ENCODE measurements at places on chromosomes 3 and 15.

- no peak for DNase-seq
These were observed 9.4 kb upstream of the ANPEP start for GRCh38 chr15:89823836-89824606.

DNA sequence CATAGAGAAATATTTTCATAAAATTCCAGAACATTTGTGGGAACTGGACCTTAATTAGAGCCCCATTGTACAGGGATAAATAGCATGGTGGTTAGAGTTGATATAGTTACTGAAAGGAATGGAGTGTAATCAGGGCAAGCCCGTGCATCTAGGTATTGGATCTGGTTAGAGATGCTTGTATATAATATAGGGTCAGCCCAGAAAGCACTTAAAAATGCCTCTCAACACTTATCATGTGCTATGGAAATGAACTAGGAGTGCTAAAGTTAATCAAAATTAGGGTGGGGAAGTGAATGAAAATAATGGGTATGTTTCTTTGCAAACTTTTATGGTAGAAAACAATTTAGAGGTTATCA, 308.3 kb upstream of the NR2E3 start:
- DNase-seq, result no peak

DNA sequence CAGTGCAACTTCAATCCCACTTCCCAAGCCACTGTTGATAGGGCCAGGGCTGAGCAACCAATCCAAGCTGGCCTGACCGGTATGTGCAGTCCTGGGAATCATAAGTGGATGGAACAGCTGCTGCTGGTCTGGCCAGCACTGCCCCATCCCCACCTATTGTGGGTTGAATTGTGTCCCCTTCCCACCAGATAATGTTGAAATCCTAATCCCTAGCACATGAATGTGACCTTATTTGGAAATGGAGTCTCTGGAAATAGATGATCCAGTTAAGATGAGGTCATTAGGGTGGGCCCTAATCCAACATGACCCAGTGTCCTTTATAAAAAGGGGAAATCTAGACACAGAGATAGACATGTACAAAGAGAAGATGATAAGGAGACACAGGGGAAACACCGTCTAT, 13.7 kb upstream of the PDIA5 start:
- DNase-seq, result no peak

GRCh38 chr3:49901366-49902339, 2.0 kb downstream of the MST1R start:
- DNase-seq, result no peak

GRCh38 chr3:64399205-64399800, 174.0 kb upstream of the PRICKLE2 start:
- peak; percentile 49 for DNase-seq

DNA sequence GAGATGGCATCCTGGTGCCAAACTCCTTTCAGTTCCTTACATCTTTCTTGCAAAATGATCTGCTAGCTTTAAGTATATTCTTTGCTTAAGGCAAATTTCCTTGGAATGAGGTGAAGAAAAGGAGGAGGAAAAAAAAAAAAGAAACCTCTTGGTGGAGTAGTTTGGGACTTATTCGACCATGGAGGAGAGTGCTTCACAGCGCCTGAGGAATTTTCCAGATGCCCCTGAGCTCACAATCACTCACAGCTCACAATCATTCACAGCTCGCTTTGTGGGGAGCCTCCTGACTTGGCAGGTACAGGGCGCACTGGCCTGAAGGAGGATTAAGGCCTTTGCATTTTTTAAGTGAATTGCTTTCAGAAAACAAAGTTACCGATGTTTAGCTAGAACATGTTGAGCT, 53.9 kb downstream of the BOC start:
- DNase-seq, result no peak

- no peak for DNase-seq
These were observed 215.0 kb upstream of the LRIG1 start for GRCh38 chr3:66715806-66716205.

DNA sequence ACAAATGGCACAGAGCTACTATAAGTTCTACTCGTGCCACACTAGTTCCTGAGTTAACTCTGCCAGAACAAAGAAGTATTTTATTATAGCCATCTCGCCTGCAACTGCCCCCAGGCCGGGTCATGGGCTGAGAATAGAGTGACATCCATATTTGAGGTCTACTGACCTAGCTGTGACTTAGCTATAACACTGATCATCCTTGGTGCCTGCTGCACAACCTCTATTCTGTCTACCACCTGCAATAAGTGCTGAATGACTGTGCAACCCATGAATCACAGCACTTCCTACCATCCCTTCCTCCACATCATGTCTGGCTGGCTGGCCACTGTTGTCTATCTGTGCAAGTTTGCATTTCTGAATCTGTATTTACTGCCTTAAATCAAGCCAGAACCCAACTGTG, 506.5 kb upstream of the TBL1XR1 start:
- no peak for DNase-seq

DNA sequence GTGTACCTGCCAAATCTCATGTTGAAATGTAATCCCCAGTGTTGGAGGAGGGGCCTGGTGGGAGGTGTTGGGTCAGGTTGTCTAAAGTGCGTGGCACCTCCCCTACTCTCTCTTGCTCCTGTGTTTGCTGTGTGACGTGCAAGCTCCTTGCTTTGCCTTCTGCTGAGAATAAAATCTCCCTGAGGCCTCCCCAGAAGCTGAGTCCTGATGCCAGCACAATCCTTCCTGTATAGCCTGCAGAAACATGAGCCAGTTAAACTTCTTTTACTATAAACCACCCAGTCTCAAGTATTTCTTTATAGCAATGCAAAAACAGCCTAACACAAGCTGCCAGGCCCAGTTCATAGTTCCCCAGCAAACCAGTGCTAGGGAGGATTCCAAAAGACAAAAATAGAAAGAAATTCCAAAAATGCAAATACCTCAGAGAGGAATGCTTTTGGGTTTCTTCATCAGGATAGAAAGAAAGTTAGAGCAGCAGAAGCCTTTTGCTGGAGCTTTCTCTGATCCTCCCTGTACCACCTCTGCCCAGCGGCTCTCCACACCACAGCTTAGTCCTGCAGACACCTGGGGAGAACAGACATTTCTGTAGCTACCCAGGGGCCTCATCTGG, 25.9 kb upstream of the CDV3 start:
- DNase-seq, result no peak

DNA sequence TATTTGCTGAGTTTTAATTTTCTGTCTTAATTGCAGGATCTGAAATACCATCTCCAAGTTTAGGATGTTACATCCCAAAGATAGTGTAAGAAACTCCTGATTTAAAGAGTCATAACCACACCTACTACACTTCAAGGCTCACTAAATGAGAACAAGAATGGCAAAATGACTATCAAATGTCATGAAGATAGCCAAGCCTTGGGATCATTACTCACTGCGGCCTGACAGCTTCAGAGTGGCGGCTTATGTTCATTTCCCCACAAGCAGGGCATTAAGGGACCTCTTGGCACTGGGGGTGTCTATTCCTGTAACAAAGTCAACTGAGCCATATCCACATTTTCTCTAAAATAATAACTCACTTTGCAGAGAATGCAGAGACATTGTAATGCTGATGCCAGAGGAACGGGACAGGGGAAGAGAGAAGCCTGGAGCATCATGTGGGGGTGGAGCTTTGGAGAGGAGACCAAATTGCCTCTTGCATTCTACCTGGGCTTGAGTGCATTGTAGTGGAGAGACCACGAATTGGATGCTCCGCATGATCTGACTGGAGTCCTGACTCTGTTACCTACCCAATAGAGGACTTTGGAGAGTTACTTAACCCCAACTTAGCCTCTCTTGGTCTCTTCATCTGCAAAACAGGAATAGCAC, 219.2 kb downstream of the OPA1 start:
- no peak for DNase-seq

DNA sequence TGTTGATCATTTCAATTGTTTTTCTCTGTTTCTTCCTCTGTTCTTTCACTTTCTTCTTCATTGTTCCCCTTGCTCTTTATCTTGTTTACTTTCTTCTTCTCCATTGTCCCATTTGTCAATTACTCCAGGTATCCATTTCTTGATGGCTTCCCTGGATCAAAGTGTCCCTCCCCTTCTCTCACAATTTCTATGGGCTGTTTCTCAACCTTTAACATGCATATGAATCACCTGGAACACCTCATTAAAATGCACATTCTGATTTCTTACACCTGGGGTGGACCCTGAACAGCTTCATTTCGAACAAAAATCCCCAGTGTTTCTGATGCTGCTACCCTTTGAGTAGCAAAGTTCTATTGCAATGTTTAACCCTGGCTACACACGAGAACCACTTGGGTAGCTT, 454.8 kb downstream of the EPHA6 start:
- DNase-seq, result no peak

GRCh38 chr3:11076711-11077110, 77.6 kb upstream of the HRH1 start:
- no peak for DNase-seq

DNA sequence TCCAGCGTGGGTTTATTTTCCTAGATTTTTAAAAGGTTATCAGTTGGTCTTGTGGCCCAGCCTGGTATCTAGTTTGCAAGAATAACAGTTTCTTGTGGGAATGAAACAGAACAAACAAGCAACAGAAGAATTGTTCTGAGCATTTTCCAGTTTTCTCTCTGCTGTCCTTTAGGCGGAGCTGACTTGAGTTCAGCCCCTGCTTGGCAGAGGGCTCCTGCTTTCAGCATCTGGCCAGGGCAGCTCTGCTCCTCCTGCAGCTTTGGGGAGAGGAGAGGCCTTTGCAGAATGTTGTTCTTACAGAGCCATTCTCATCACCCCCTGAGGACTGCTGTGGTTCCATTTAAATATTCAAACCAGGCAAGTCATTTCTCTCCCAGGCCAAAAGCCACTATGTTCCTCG, 117.7 kb downstream of the ALDH1A2 start:
- no peak for DNase-seq

- no peak for DNase-seq
These were observed 154.8 kb upstream of the SNTN start for GRCh38 chr3:63497641-63498040.

- DNase-seq, result peak; percentile 71
These were observed 160.2 kb upstream of the TBL1XR1 start for GRCh38 chr3:177357352-177358090.

GRCh38 chr3:132289316-132289715, 27.9 kb upstream of the ACP3 start:
- no peak for DNase-seq

GRCh38 chr15:29968099-29968894, 114.5 kb upstream of the GOLGA8J start:
- no peak for DNase-seq

DNA sequence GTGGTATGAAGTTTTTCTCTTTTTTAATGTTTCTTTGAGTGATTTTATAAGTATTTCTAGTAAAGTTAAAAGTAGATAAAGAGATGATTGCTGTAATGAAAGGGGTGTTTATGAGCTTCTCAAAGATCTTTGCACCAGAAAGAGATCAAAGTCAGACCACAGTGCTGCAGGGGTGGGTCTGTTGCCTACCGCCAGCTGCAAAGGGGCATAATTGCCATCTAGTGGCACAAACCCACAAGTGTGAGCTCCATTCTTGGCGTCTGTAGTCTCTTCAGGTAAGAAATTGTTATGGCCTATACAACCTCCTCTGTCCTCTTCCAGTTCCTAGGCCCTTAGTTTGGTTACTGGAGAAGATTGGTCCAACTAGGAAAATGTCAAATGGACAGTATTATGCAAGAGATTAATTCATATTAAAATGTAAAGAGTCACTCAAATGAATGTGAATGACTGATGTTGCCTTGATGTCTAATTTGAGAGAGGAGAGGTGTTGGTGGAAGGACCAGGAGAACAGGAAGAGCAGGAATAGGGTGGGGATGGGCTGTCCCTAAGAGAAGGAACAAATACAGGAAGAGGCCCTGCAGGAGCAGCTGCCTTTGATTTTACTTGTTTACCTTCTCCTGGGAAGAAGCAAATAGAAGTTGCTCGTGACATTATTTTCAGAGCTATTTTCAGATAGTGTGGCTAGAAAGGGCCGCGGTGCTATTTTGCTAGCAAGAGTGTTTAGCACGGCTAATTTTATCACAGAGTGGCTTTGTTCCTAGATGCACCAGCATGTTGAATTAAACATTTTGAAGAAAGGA, 53.0 kb upstream of the GSK3B start:
- no peak for DNase-seq

GRCh38 chr3:105353485-105354161, 13.1 kb upstream of the ALCAM start:
- peak; percentile 90 for DNase-seq

DNA sequence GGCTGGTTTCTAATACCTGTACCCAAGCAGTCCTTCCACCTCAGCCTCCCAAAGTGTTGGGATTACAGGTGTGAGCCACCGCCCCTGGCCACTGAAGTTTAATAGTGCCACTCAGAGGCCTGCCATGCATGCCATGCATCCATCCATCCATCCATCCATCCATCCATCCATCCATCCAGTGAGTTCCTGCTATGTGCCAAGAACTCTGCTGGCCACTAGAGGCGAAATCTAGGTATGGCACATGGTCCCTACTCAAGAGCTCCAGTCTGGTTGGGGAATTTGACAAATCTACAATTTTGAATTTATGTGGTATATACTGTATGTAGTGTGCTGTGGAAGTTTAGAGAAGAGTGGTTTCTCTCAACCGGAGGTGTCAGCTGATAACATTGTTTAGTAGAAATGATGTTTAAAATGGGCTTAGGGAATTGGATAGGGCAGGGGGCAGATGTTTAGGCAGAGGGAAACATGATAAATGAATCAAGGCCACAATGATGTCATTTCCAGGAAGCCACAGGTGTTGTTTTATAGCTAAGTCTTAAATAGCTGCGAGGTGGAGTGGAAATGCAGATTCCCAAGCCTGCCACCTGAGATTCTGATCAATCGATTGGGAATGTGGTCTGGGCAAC, 384.4 kb upstream of the C2CD4B start:
- peak; percentile 46 for DNase-seq

- no peak for DNase-seq
These were observed 1.8 kb upstream of the YEATS2 start for GRCh38 chr3:183695569-183696364.

DNA sequence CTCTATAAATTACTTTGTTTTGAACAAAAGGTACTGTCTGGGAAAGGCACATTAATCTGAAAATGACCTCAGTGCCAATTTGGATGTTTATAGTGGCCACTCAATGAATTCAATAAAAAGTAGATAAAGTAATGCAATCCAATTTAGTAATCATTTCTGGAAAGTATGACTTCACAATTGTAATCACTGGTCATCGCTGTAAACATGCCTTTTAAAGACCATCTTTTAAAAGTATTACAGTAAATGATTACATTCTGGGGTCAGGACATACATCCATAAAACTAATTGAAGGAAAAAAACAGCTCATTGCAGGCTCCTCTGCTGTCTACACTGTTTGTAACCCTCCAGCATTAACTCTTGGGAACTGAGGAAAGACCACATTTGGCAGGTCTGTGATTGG, 43.2 kb downstream of the HRH1 start:
- no peak for DNase-seq
